AG04449 (cell line): ENCODE measurements at places on chromosomes 1 and 21.
A peak's percentile ranks its signal among the peaks of the same experiment; 100 is the strongest.

DNA sequence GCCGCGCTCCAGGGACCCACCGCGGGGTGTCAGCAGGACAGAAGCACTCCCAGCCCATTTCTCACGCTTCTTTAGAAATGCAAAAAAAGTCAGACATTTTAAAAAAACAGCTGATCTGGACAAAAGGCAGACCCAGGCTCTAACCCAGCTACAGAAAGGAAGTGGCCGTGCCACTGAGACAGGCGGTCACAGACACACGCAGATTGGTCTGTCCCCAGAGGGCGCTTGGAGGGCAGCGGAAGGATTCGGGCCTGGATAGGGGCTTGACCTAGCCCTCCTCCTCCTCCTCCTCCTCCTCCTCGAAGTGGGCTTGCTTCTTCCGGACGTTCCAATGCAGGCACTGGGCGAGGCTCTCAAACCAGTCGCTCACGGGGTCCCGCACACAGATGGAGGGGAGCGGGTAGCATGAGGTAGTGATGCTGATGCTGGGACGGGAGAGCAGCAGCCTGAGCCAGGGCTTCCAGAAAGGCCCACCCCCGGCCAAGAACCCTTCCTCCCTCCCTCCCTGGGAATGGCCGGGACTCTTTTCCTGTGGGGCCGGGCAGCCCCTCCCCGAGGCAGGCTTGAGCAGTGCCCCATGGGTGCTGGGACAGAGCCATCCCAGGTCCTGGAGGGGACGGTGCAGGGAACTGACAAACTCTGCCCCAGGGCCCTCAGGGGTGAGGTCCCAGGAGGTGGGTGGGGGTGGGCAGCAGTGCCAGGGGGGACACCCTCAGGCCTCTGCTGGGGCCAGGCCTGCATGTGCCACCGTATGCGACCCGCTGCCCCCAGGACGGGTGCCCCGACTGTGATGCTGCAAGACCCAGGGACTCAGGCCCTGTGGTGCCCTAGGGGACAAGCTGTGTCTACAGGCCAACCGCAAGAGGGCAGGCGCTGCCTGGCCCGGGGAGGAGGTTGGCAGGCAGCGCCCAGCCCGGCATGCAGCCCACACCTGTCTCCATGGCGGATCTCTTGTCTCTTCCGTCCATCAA, 25.3 kb downstream of the NADK start:
- DNase-seq: no peak

DNA sequence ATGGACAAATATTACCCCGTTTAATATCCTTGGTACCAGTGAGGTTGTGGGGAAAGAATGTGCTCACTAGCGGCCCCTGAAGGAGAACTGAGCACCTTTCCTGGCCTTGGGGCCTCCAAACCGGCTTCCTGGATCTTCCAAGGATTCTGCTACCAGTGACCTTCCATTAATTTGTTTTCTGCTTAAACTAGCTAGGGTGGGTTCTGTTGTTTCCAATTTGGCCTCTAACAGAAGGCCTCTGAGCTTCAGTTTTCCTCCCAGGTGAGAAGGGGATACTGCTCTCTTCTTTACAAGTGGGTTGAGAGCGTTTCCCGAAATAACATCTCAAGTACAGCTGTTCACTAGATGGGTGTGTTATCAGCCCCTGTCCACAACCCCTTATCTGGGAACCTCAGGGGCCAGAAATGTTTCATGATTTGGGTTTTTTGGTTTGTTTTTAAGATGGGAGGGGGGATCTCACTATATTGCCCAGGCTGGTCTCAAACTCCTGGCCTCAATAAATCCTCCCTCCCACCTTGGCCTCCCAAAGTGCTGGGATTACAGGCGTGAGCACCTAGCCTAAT, 16.9 kb upstream of the IFNGR2 start:
- no peak for DNase-seq

DNA sequence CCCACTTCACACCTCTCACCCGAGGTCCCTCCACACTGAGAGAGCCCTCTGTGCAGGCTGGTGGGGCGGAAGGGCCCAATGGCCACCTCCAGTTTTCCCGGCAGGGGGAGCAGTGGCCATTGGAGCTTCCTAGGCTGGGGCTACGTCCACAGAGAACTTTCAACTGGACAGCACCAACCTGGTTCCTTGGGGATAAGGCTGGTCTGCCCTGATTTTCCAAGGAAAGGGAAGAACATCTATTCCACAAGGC, 20.3 kb upstream of the LAPTM5 start:
- no peak for DNase-seq

- no peak for DNase-seq
Observed at GRCh38 chr1:170204121-170204520, 58.4 kb downstream of the NTMT2 start.

DNA sequence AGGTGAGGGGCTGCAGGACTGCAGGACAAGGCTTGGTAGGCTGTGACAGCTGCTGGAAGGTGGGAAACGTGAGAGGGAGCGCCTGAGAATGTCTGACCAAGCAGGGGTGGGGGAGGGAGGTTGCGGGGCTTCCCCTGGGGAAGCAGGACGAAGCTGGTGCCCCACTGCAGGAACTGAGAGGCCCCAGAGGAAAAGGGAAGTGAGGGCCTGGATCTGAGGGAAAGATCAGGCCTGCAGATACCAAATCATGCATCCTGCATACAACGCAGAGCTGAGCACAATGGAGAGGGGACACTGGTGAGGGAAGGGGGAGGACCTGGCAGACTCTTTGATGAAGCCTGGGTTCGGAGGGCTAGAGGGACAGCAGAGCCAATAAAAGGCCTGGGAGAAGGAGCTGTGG, 65.7 kb upstream of the BACE2 start:
- DNase-seq: no peak

DNA sequence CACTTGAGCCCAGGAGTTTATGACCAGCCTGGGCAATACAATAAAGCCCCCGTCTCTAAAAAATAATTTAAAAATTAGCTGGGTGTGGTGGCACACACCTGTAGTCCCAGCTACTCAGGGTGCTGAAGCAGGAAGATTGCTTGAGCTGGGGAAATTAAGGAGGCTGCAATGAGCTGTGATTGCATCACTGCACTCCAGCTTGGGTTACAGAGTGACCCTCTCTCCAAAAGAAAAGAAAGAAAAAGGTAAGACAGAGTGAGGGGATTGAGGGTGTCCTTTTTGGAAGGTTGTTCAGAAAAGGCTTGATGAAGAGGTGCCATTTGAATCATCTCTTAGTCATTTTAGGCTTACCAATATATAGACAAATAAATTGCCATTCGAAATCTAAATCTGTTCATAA, 4.0 kb upstream of the SRRM1 start:
- DNase-seq: no peak

DNA sequence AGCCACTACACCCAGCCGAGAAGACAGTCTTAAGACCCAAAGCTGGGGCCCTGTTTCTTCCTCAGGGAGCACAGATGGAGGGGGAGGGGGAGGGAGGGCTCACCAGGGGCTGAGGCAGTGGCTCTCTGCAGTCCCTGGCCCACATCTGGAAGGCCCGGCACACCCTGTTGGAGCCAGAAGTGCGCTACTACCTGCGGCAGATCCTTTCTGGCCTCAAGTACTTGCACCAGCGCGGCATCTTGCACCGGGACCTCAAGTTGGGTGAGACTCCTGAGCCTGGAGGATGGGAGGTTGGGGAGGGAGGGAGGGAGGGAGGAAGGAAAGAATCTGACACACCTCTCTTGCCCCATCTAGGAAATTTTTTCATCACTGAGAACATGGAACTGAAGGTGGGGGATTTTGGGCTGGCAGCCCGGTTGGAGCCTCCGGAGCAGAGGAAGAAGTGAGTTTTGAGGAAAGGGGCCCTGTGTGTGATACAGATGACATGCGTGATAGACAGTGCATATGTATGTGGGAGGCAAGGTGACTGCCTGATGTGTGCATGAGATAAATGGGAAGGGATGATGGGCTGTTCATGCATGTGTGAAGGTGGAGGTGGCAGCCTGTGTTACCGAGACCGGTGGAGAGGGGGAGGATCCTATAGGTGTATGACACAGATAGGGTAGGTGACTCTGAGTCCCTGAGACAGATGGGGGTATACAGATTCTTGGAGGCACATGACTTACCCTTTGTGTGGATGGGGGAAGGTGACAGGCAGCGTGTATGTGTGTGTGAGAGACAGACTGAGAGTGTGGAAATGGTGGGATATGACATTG, 1.5 kb downstream of the PLK3 start:
- DNase-seq: no peak

GRCh38 chr1:81230983-81231728, 569.6 kb upstream of the ADGRL2 start:
- DNase-seq: no peak

DNA sequence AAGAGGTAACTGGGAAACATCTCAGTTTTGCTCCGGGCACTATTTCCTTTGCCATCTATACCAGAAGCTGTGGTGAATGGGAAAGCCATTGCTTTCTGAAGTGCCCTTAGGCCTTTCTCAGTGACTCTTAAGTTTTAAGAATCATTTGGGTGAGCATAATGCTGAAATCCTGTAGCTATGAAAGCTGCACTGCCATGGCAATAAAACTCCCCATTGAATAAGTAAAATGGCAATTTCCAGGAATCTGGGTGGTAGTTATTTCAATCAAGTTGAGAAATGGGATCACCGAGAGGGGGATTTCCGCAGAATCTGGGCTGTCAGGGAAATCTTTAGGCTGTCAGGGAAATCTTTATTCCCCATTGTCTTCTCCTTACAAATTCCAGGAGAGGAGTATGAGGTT, 26.8 kb upstream of the MACF1 start:
- DNase-seq: no peak

DNA sequence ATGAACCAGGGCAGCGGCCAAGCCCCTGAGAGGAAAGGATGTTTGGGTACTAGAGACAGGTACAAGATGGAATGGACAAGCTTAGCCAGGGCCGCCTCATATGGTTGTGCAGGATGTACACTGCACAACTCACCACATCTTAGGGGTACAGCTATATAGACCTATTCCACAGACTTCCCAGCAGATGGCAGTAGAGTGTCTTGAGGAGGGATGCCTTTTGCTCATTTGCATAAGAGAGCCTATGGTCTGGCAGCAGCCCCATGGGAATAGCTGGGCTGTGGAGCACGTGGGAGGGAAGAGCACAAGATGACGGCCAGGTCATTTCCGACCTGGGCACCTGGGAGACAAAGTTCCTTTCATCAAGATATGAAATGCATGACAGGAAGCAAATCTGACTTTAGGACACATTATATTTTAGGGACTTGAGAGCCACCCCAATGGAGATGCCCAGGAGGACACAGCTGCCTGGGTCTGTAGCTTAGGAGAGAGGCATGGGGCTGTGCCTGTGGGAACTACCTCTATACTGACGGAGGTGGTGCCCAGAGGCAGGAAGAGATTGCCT, 215.5 kb downstream of the KCNJ6 start:
- DNase-seq: peak; percentile 45

GRCh38 chr1:156409439-156409838, 40.4 kb downstream of the RHBG start:
- no peak for DNase-seq

GRCh38 chr1:74674278-74675048, 871 bp upstream of the ERICH3 start:
- DNase-seq: no peak
